ENCODE measurements at places on chromosomes 6 and 20. TPM values are rescaled to one million over a fixed set of nuclear protein-coding genes. Genes with fewer than 3 reads are reported as not detected.

DNA sequence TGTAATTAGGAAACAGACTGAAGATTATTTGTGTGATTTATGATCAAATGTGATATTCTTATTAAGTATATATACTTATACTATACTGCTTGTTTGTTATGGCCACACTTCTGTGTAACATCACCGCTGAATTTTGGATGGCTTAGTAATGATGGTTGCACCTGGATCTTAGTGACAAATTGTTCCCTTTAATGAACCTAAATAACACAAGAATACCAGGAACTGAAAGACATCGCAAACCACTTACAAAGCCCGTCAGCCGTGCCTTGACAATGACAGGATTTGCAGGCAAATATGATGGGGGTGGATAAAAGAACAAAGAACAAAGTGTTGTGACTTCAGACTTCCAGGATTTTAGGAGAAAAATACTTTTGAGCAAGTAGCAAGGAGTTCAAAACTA, 67.1 kb downstream of the LAMP5 start:
- no peak overlapping the region for H3K27ac ChIP-seq
- no peak overlapping the region for H3K4me3 ChIP-seq
- H3K27me3 ChIP-seq = no peaks in the 10 kb centered on the region
- no peak for DNase-seq

The TRIM40 gene
- total RNA-seq = not detected

GRCh38 chr6:154304191-154304590, 52.4 kb downstream of the IPCEF1 start:
- no peak for DNase-seq
- no peaks in the 10 kb centered on the region for H3K4me1 ChIP-seq
- H3K4me3 ChIP-seq = no peak overlapping the region
- H3K27me3 ChIP-seq = no peaks in the 10 kb centered on the region
- no peak overlapping the region for H3K27ac ChIP-seq

GRCh38 chr6:111339294-111339693, 143.7 kb downstream of the REV3L start:
- no peaks in the 10 kb centered on the region for H3K4me1 ChIP-seq
- no peak for DNase-seq
- H3K27ac ChIP-seq = no peak overlapping the region
- peaks cover 14% of the 10 kb centered on the region for H3K36me3 ChIP-seq
- no peaks in the 10 kb centered on the region for H3K27me3 ChIP-seq
- H3K4me3 ChIP-seq = no peak overlapping the region

DNA sequence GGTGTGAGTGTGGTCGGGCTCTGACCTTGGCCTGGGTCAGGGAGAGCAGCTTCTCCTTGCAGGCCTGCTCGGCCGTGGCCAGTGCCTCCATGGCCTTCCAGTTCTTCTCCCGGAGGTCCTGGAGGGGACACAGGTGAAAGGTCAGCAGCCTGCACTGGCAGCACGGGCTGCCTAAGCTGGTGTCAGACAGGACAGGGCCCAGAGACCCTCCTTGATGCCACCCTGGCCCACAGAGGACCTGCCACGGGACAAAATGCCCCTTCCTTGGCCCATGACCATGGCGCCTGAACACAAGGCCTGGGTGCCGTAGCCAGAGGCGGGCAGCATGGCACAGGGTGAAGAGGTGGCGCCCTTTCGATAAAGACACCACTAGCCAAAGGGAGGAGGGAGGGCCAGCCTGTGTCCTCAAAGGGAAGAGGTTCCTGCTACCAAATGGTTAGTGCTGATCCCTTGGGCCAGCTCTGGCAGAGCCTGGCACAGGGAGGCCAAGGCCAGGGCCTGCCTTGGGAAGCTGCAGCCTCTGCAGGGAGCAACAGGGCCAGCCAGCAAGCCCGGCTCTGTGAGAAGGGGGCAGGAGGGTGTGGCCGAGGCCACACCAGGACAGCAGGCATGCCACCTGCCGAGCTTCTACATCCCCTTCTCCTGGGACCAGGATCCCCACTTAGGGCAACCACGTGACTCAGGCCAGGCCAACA, 54.8 kb downstream of the DSTN start:
- DNase-seq = no peak
- H3K4me1 ChIP-seq = no peaks in the 10 kb centered on the region
- H3K27me3 ChIP-seq = no peaks in the 10 kb centered on the region
- H3K36me3 ChIP-seq = peaks cover 47% of the 10 kb centered on the region
- H3K4me3 ChIP-seq = no peak overlapping the region

DNA sequence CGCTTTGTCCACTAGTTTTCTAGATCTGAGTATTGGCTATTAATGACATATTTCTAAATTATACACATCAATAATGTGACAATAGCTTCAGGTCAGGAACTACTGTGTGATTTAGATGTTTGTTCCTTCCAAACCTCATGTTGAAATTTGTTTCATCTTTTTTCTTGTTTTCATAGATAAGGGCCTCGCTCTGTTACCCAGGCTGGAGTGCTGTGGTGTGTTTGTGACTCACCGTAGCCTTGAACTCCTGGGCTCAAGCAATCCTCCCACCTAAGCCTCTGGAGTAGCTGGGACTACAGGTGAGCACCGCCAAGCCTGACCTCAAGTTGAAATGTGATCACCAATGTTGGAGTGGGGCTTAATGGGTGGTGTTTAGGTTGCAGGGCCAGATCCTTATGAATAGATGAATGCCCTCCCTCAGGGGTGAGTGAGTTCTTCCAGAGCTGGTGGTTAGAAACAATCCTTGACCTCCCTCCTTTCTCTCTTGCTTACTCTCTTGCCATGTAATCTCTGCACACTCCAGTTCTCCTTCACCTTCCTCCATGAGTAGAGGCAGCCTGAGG, 5.9 kb upstream of the NQO2 start:
- H3K27me3 ChIP-seq = no peaks in the 10 kb centered on the region
- H3K27ac ChIP-seq = no peak overlapping the region
- peaks cover 5% of the 10 kb centered on the region for H3K4me1 ChIP-seq
- no peak overlapping the region for H3K4me3 ChIP-seq

GRCh38 chr20:56702931-56703840, 74.1 kb downstream of the TFAP2C start:
- no peak overlapping the region for H3K4me3 ChIP-seq
- no peaks in the 10 kb centered on the region for H3K27me3 ChIP-seq
- H3K4me1 ChIP-seq = no peaks in the 10 kb centered on the region
- DNase-seq = no peak

GRCh38 chr6:29916741-29917140, 25.6 kb upstream of the HLA-A start:
- no peaks in the 10 kb centered on the region for H3K4me1 ChIP-seq
- no peaks in the 10 kb centered on the region for H3K27me3 ChIP-seq
- no peak for DNase-seq
- H3K27ac ChIP-seq = no peak overlapping the region

GRCh38 chr20:51061418-51062045, 38.6 kb upstream of the KCNG1 start:
- no peaks in the 10 kb centered on the region for H3K4me1 ChIP-seq
- no peak overlapping the region for H3K4me3 ChIP-seq
- no peak overlapping the region for H3K27ac ChIP-seq
- no peak for DNase-seq
- H3K36me3 ChIP-seq = no peaks in the 10 kb centered on the region
- no peaks in the 10 kb centered on the region for H3K27me3 ChIP-seq

DNA sequence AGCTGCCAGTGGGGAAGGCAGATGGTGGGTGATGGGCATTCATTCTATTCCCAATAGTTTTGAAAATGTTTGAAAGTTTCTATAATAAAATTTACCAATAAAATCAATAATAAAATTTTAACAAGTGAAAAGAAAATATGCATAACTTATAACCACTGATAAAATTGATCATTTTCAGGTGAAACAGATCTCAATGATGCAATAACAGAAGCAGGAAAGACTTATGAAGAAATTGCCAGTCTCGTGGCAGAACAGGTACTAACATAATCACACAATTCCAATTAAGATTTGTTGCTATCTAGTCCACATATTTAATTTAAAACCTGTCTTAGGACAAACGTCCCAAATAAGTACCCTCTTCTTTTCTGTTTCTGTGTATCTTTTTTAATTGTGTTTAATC, 45.9 kb upstream of the SYNJ2 start:
- no peak overlapping the region for H3K4me3 ChIP-seq
- no peaks in the 10 kb centered on the region for H3K27me3 ChIP-seq
- H3K36me3 ChIP-seq = peaks cover 62% of the 10 kb centered on the region

The KCNG1 gene
- total RNA-seq = 0.41 TPM

DNA sequence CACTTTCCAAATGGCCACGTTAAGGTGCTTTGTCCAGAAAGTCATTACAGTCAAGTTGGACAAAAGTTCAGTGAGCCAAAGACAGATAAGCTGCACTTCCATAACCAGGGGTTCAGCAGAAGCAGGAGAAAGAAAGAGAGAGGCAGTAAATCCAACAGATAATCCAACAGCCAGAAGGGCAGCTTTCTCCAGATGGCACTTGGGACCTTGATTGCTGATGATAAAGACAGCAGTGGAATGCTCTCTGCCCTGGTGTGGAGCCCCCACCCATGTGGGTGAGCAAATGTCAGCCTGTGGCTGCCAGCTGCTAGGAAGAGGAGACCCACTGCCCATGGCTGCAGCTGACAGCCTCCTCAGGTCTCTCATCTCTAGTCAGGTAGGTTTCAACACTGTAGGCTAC, 18.7 kb upstream of the NRSN1 start:
- H3K27me3 ChIP-seq = no peaks in the 10 kb centered on the region
- DNase-seq = no peak
- no peaks in the 10 kb centered on the region for H3K36me3 ChIP-seq
- no peaks in the 10 kb centered on the region for H3K4me1 ChIP-seq
- H3K4me3 ChIP-seq = no peak overlapping the region
- H3K27ac ChIP-seq = no peak overlapping the region

GRCh38 chr6:85008296-85009009, 244.1 kb upstream of the TBX18 start:
- H3K27ac ChIP-seq = no peak overlapping the region
- H3K27me3 ChIP-seq = no peaks in the 10 kb centered on the region
- H3K36me3 ChIP-seq = no peaks in the 10 kb centered on the region
- no peak for DNase-seq

The PIGT gene
- 117 TPM for total RNA-seq

The NFATC2 gene
- total RNA-seq = 24.5 TPM

DNA sequence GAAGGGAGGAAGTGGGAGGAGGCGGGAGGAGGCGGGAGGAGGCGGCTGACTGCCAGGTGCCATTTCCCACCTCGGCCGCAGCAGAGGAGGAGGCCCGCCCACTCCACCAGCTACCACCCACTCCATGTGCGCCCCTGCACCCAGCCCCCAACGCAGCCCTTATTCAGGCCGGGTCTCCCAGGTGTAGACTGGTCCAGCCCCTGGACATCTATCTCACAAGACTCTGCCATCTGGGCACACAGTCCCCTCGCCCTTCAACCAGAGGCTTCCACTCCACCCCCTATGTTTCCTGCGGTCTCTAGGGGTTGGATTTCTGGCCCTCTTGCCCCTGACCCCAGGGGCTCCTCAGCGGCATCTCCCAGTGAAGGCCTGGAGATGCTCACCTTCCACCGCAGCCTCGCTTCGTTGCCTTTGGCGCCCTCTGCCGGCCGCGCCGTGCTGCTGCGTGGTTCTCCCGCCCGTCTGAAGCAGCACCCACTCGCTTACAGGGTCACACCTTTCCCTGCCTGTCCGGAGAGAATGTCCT, 32.6 kb upstream of the FAM83D start:
- no peak overlapping the region for H3K4me3 ChIP-seq
- no peaks in the 10 kb centered on the region for H3K4me1 ChIP-seq
- H3K27me3 ChIP-seq = no peaks in the 10 kb centered on the region
- no peak overlapping the region for H3K27ac ChIP-seq
- no peaks in the 10 kb centered on the region for H3K36me3 ChIP-seq

The TTK gene
- total RNA-seq = 5.3 TPM

GRCh38 chr6:116511424-116512110, at the start of gene CALHM5:
Gene CALHM5, plus strand, starts transcription at chr6:116511639. Its CDS starts 58 bp downstream, at chr6:116511697.
- H3K4me1 ChIP-seq = peaks cover 24% of the 10 kb centered on the region
- DNase-seq = no peak
- H3K36me3 ChIP-seq = peaks cover 5% of the 10 kb centered on the region
- H3K4me3 ChIP-seq = peak within 1 kb of the TSS; percentile 73
- H3K27me3 ChIP-seq = no peaks in the 10 kb centered on the region

GRCh38 chr6:155454471-155454870, 1.2 kb downstream of the NOX3 start:
- no peak overlapping the region for H3K4me3 ChIP-seq
- no peaks in the 10 kb centered on the region for H3K4me1 ChIP-seq
- H3K27ac ChIP-seq = no peak overlapping the region
- no peak for DNase-seq
- H3K36me3 ChIP-seq = no peaks in the 10 kb centered on the region
- H3K27me3 ChIP-seq = no peaks in the 10 kb centered on the region

The PLTP gene
- total RNA-seq = 637 TPM

- H3K4me3 ChIP-seq = no peak overlapping the region
- H3K27ac ChIP-seq = no peak overlapping the region
- no peaks in the 10 kb centered on the region for H3K36me3 ChIP-seq
- H3K4me1 ChIP-seq = no peaks in the 10 kb centered on the region
- no peaks in the 10 kb centered on the region for H3K27me3 ChIP-seq
Observed at GRCh38 chr6:157644043-157644810, 178.8 kb upstream of the SNX9 start.

- H3K36me3 ChIP-seq = no peaks in the 10 kb centered on the region
- no peak overlapping the region for H3K27ac ChIP-seq
- H3K27me3 ChIP-seq = no peaks in the 10 kb centered on the region
- no peak for DNase-seq
- no peaks in the 10 kb centered on the region for H3K4me1 ChIP-seq
Observed at GRCh38 chr6:161368514-161368913, 94.7 kb upstream of the AGPAT4 start.

DNA sequence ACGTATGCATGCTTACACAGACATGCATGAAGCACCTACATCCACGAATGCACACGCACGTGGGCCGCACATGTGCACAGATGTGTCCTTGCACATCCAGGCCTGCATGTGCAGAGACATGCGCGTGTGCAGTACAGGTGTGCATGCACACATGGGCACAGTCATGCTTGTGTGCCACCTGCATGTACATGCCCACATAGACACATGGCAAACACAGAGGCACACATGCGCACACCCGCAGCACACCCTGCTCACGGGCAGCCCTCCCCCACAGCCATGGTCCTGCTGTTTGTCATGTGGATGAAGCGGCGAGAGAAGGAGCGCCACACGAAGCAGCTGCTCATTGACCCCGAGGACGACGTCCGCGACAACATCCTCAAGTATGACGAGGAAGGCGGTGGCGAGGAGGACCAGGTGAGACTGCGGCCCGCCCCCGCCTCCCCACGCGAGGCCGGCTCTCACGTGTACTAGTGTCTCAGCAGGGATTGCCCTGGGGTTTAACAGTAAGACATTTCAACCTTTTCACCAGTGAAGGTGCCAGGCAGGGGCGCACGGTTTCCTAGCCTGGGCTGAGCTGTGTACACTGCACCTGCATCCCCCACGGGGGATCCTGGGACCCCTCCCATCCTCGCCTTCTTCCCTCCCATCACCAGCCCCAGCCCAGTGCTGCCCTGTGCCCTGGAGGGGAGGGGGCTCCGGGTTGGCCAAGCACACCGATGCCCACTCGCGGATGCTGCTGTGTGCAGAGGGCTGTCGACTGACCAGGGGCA, 132.8 kb downstream of the TAF4 start:
- DNase-seq = no peak
- no peaks in the 10 kb centered on the region for H3K36me3 ChIP-seq
- no peaks in the 10 kb centered on the region for H3K4me1 ChIP-seq
- H3K27ac ChIP-seq = no peak overlapping the region
